ENCODE measurements at places on chromosomes 6 and 20. TPM values are rescaled to one million over a fixed set of nuclear protein-coding genes. Genes with fewer than 3 reads are reported as not detected.
A peak's percentile ranks its signal among the peaks of the same experiment; 100 is the strongest.

DNA sequence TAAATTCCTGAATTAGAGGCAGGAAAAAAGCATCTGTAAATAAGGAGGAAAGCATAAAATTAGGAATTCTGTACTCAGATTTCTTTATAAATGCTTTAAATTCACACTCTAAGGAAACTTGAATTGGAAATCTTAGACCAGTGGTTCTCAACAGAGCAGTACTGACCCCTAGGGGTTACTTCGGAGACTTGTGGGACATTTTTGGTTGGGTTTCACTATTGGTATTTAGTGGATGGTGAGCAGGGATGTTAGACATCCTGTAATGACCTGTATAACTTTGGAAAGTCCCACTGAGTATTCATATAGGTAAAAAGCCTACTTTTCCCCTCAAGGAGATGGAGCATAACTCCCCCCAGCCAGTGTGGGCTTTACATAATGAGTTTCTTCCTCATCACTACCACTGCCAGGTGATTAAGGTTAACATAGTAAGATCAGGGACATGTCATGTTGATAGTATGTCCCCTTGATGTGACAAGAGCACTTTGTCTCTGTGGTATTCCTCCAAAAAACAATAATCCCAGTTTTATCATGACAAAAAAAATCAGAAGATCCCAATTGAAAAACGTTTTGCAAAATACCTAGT is 31.0 kb downstream of the GLO1 start:
- peak; percentile 39 for DNase-seq

DNA sequence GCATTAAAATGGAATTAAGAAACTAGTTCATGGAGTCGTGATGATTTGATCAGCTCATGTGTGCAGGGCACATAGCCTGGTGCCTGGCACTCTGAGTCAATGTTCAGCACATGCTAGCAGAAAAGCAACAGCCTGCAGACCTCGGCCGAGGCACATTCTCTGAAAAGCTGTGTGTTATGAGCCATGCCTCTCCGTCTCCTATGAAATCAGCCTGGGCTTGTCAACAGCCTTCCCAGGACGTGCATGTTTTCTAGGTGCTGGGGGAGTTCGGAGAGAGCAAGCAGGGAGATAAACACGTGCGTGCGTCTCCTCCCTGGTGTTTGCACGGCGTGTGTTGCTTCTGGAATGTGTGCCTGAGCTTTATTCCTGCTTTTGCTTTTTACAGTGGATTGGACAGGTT is 207.8 kb upstream of the KCNG1 start:
- DNase-seq = no peak

- DNase-seq = peak; percentile 27
Measured at GRCh38 chr6:159999240-159999671, 30.4 kb downstream of the IGF2R start.

DNA sequence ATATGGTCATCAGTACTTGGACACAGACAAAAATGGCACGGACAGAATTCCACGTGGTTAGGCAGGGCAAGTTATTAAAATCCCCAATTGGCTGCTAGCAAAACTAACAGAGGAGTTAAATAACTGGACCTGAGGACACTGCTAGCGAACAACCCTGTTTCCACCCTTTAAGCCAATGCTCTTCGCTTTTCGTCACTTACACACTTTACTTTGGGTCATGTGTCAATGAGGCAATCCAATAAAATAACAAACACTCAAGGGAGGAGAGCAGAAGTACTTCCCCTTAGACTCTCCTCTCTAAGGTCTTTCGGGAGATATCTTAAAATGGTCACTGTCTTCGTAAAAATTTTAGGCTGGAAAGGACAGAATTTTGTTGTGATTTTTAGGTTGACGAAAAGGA is 68.6 kb downstream of the LCA5 start:
- no peak for DNase-seq

GRCh38 chr20:3328501-3328900 is 79.0 kb downstream of the DNAAF9 start:
- no peak for DNase-seq

DNA sequence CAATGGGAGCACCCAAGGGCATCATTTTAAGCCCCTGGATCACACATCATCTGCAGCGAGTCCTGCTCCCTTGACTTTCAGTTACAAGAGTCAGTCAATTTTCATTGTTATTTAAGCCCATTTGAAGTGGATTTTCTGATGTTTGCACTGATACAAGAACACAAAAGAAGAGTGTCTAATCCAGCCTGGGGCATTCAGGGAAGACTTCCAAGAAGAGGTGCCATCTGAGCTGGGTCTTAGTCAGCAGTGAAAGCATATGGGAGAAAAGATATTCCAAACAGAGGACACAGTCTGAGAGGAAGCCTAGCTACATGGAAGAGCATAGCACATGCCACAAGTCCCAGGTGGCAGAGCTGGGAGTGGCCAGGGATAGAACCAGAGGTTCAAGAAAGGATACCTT is 10.4 kb upstream of the FOXP4 start:
- no peak for DNase-seq

GRCh38 chr20:10843146-10843711 is 169.4 kb upstream of the JAG1 start:
- no peak for DNase-seq

- DNase-seq = no peak
Measured at GRCh38 chr20:54407459-54407858, 67.9 kb upstream of the DOK5 start.

DNA sequence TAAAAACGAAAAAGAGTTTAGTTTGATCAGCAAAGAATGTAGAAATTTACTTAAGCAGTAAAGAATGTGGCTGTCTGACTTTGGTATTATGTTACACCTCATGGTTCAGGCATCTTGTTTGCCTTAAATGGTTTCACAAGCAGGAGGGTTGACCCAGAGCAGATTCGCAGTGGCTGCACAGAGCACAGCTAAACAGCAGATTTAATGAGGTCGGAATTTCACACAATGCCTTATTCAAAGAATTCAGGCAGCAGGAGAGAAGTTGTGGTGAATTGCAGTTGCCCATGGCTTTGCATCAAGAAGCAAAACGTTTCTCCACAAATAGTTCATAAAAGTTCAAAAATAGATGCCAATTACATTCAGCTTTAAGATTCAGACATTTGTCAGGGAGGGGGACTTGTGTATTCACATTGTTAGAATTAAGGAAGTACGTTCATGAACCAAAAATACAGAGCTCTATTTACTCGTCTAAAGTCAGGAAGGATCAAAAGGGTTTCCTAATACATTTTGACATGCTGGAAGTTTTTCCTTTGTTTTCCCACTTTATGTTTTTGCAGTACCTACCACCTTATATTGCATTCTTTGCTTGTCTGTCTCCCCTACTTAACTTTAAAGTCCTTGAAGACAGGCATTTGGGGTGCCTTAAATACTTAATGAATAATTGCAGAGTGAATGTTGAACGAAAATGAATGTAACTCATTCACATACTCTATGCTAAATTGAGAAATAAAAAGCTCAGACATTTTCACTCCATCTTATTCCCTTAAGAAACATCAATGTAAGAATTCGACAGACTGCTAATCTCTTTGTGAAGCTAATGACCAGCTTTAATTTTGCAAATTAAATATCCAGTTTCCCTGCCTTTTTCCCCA is 1163.6 kb upstream of the CITED2 start:
- no peak for DNase-seq

Gene NR2E1
- total RNA-seq = not detected

Gene NKX2-4
- total RNA-seq = not detected

Gene TREM1
- total RNA-seq = 0.17 TPM

Gene KIAA1755
- total RNA-seq = not detected

Gene PSORS1C2
- total RNA-seq = not detected

Gene TMEM244
- not detected for total RNA-seq

Gene POM121L2
- not detected for total RNA-seq

Gene PABPC1L
- total RNA-seq = 70.7 TPM

Gene RGS17
- not detected for total RNA-seq

Data from activated CD4-positive, alpha-beta memory T cell treated with anti-CD3 and anti-CD28 coated beads for 36 hours (primary cell).